ENCODE measurements at places on chromosomes 6 and 20.

- DNase-seq, result no peak
Observed at GRCh38 chr6:3899061-3899460, 49.9 kb downstream of the FAM50B start.

DNA sequence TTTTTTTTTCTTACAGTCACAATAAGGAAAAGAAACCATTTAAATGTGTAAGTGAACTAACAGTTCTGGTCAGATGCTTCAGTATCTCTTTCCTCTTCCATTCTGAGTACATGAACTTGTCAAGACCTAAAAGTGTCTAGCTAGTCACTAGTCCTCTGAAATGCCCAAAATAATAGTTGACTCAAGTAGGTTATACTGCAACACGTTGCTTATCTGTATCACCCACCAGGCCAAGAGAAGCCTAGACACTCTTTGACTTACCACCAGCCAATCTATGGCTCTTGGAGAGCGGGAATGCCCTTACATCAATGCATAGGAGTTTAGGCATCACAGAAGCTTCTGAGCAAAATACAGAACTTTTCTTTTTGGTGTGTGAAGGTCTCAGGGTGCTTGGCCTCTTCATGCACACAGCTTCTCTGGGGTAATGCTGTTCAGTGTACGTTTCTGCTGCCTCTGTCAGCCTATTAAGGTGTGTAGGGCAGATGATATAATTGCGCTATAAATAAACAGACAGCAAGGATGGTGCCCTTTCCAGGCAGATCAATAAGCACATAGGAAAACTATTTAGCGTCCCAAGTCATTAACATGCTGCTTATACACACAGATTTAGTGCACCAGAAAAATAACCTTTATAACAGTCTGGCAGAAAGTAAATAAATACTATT, 7.8 kb upstream of the GFOD1 start:
- no peak for DNase-seq

GRCh38 chr20:22746957-22747356, 162.6 kb upstream of the FOXA2 start:
- no peak for DNase-seq

GRCh38 chr6:5138995-5139827, 54.1 kb downstream of the PPP1R3G start:
- no peak for DNase-seq

DNA sequence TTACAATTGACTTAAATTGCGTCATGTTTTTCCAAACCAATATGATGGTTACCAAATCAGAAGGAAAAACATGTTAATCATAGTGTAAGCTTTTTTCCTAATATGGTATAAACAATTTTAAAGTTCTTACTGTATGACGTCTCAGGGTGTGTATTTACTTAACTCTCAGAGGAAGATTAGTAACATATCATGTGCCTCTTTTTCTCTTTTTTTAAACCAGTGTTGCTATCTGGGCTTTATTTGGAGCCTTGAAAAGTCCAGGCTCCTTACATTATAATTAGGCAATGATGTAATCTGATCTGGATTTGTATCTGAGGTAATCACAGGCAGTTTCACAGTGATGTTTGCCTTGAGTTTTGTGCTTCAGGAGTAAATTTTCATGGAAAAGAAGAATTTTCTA, 20.4 kb upstream of the RAB23 start:
- no peak for DNase-seq

- DNase-seq, result no peak
Observed at GRCh38 chr6:90496258-90497016, 90.4 kb downstream of the MAP3K7 start.

- DNase-seq, result no peak
Observed at GRCh38 chr6:16199804-16200203, 38.6 kb upstream of the GMPR start.

DNA sequence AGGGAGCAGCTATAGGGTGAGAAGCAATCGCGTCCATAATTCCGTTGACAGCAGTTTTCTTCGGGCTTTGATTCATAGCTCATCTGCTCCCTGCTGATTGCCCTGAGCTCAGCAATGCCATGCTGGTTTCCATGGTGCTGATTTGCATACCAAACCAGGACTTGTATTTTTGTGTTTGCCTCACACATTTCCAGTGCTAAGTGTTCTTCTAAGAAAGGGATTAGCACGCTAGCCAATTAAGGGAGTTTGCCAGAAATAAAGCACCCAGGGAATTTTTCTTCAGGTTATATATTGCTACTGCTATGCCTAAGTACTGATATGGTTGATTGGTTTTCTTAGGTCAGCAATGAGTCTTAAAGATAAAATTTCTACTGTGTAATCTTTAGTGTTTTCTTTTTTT, 177.6 kb downstream of the PLCB1 start:
- no peak for DNase-seq

GRCh38 chr20:54167909-54168872, 5.6 kb downstream of the CYP24A1 start:
- DNase-seq, result no peak

GRCh38 chr6:112163295-112164257, 76.2 kb downstream of the FAM229B start:
- DNase-seq, result peak; percentile 80

GRCh38 chr6:170149681-170150589, 140.9 kb downstream of the DLL1 start:
- DNase-seq, result no peak

- DNase-seq, result no peak
Observed at GRCh38 chr6:42391441-42391840, 60.3 kb downstream of the TRERF1 start.

DNA sequence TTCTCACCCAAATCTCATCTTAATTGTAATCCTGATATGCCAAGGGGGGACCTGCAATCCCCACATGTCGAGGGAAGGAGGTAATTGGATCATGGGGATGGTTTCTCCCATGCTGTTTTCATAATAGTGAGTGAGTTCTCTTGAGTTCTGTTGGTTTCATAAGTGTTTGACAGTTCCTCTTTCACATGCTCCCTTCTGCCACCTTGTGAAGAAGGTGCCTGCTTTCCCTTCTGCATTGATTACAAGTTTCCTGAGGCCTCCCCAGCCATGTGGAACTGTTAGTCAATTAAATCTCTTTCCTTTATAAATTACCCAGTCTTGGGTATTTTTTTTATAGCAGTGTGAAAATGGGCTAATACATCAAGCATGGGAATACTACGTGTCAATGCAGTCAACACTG, 925.0 kb upstream of the MAN1A1 start:
- no peak for DNase-seq

GRCh38 chr6:42280966-42281533, 63.4 kb upstream of the MRPS10 start:
- DNase-seq, result no peak

- no peak for DNase-seq
Observed at GRCh38 chr6:96521306-96521643, 331 bp upstream of the UFL1 start.

- no peak for DNase-seq
Observed at GRCh38 chr6:119658917-119659316, 309.4 kb upstream of the MAN1A1 start.

DNA sequence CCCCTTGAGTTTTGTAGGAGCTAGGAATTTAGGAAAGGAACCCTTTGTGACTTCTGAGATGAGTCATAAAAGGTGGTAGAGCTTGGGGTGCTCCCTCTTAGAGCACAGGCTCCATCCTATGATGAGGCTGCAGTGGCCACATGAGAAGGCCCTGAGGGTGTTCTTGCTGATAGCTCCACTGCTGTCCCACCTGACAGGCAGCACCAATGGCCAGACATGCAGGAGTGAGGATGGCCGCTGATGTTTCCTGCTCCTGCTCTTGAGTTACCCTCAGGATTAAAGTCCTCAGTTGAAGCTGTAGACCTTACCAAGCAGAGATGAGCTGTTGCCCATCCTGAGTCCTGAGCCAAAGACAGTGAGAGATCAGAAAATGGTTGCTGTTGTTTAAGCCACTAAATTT, 512.1 kb downstream of the CDH26 start:
- no peak for DNase-seq

- peak; percentile 67 for DNase-seq
Observed at GRCh38 chr6:36130667-36131510, 576 bp downstream of the MAPK13 start.

DNA sequence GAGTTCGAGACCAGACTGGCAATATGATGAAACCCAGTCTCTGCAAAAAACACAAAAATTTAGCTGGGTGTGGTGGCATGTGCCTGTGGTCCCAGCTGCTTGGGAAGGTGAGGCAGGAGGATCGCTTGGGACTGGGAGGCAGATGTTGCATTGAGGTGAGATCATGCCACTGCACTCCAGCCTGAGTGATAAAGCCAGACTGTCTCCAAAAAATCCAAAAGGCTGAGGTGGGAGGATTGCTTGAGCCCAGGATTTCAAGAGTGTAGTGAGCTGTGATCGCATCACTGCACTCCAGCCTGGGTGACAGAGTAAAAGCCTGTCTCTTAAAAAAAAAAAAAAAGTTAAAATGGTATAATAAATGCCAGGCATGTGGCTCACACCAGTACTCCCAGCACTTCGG, 1.3 kb upstream of the PTCRA start:
- no peak for DNase-seq

DNA sequence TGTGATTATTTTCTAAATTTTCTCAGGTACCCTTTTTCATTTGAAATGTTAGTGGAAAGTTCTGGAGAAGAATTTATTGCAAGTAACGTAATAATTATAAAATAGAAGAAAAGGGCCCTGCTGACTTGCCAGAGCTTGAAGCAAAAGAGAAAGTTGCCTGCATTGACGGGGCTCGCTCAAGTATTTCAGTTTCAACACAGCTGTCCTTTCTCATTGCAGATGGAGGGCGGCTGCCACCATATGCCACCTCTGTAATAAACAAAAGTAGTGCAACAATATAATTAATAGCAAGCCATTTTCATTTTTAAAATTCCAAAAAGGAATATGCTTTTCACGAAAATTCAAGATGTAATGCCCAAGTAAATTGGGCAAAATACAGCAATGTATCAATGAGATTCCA, 246.2 kb downstream of the PACRG start:
- no peak for DNase-seq

DNA sequence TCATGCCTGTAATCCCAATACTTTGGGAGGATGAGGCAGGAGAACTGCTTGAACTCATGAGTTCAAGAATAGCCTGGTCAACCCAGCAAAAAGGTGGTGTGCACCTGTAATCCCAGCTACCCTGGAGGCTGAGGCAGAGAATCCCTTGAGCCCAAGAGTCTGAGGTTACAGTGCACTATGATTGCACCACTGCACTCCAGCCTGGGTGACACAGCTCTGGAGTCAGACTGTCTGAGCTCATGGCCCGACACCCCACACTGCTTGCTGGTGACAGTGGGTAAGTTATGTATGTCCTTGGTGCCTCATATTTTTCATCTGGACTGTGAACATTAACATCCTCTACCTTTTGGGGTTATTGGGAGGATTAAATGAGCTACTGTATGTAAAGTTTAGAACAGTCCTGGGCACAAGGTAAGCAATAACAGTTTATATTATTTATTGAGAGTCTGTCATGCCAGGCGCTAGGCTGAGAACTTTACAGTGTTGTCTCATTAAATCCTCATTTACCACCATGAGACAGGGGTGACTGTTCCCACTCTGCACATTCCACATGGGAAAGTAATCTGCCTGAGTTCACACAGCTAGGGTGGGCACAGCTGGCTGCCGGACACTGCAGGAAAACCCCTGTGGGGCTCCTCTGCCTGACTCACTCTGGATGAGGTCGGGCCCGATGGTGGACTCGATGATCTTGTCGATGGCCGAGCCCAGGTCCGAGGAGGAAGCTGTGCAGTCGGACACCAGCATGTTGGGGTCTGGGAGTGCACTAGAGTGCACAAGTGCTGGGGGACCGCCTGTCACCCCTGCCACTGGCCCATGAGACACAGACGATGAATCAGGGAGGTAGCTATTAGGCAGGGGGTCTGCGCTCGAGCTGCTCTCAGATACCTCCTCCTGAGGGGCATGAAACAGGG, 2.9 kb downstream of the ZNF335 start:
- no peak for DNase-seq

DNA sequence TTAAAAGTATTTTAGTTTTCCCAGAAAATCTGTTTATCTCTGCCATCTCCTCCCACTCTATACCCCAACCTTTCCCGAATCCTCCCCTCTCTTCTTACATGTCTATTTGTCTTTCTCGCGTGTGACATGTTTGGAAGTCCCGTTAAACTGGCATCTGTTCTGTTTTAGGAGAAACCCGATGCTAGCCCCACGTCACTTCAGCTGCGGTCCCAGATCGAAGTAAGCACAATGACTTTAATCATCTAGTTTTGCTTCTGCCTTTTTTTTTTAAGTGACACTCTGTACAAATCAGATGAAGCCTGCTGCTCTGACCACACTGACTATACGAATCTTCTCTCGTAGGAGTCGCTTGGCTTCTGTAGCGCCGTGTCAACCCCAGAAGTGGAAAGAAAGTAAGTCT, 97.4 kb downstream of the SASH1 start:
- DNase-seq, result no peak

- no peak for DNase-seq
Observed at GRCh38 chr20:50520222-50520880, 10.2 kb downstream of the PTPN1 start.

DNA sequence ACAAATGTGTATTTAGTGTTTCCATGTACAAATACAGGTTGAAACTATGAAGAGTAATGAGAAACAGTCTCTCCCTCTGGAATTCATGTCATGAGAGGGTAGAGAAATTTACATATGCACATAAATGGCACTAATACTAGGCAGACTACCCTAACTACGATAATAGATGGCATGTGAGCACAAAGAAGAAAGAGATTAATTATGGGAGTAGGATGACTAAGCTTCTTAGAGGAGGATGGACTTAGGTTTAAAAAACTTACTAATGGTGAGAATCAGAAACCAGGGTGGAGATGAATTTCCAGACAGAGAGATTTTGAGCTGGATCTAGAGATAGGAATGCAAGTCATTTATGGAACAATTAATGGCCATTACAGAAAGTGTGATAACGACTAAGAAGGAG, 225.3 kb upstream of the HTR1E start:
- DNase-seq, result no peak

Data from HuH-7 (cell line).